ENCODE measurements at places on chromosomes 7 and 10.
A peak's percentile ranks its signal among the peaks of the same experiment; 100 is the strongest.

- DNase-seq, result no peak
Observed at GRCh38 chr7:131021902-131022301, 287.9 kb upstream of the KLF14 start.

DNA sequence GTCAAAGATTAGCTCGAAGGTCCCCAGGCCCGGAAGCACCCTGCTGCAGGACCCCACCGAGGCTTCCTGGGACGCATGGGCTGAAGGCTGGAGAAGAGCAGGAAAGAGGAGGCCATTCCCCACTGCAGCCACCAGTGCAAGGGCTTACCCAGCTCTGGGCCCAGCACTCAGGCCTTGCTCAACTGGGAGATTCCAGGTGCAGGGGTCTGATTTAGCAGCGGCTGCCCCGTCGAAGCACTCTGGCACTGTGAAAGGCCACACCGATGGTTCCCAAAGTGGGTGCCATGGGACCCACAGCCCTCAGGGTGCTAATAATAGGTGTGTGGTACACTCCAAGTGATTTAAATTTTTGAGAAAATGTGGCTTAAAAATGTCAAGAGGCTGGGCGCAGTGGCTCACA is 130.9 kb downstream of the OAT start:
- no peak for DNase-seq

DNA sequence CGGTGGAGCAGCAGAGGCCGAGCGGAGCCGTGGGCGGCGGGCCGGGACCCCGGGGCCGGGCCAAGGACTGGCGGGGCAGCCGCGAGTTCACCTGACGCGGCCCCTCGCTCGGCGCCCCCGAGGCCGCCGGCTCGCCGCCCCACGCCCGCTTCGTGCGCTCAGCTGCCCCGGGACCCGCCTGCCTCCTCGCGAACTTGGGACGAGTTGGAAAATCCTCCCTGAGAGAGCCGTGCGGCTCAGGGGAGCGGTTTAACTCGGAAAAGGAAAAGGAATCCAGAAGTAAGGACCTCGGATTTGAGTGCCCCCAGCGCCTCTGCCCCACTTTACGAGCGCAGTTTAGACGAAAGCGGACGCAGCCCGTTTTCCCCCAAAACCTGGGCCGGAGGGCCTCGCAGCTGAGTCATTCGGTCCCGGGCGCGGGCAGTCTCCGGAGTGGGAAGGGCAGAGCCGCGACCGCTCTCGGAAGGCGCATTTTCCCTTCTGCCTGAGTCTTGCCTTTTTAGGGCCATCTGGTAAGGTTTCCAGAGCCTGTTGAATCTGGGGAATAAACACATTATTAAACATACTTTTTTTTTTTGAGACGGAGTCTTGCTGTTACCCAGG is 744 bp downstream of the CREM start:
- peak; percentile 47 for DNase-seq

GRCh38 chr7:80453699-80454340 is 58.0 kb downstream of the GNAT3 start:
- no peak for DNase-seq

- DNase-seq, result no peak
Observed at GRCh38 chr10:132547421-132547861, 9.9 kb downstream of the INPP5A start.

DNA sequence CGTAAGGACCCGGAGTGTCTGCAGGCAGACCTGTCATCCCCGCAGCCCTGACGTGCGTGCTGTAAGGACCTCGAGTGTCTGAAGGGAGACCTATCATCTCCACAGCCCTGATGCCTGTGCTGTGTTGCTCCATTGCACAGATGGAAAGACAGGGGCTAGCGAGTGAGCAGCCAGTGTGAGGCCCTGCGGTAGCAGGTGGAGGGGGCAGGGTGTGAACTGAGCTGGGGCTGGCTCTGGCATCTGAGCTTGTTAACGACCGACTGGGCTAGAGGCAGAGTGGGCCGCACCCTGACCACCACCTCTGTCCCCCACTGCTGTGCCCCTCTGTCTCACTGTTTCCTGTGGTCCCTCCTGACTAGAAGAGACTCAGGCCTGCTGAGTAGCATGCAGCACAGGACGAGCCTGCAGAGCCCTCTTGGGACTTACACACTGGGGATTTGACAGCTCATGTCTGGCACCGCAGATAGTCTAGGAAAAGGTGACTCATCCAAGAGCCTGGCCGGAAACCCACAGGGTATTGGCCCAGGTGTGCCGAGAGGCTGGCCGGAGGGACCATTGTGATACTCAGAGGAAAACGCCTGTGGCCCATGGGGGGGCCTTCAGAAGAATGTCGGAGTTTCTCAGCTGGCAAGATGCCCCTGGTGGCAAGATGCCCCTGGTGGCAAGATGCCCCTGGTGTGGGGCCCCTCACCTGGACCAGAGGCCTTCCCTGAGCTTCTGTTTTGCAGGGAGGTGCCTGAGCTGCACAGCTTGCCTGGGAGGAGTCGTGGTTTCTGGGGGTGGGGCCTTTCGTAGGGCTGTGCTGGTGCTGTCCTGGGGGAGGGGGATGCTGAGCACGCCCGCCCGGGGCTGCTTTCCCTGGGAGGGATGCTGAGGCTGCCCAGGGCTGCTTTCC is 34.3 kb downstream of the INPP5A start:
- peak; percentile 84 for DNase-seq

DNA sequence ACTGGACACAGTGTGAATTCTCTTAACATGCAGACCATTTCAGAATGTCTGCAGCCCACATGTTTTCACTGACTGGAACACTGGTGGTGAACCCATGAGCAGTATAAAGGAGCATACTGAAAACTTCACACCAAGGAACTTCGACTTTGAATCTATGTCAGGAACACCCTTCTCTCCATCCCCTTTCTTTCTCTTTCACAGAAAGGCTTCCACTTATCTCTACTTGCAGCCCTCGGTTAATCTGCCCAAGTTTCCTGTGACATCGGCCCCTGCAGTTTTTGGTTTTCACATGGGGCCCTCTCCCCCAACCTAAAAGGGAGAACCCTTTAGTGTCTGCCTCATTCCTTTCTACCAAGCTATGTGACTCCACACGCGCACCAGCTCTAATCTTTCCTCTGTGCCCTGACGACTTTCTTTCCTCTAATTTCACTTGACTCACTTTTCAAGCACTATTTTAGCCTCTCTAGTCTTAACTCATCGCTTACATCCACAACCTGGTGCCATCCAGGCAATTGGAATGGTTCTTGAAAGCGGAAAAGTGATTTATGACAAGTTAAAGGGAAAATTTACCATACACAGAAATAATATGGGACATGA is 70.1 kb downstream of the RELN start:
- no peak for DNase-seq

GRCh38 chr7:101898106-101898505 is 80.7 kb downstream of the CUX1 start:
- DNase-seq, result no peak

DNA sequence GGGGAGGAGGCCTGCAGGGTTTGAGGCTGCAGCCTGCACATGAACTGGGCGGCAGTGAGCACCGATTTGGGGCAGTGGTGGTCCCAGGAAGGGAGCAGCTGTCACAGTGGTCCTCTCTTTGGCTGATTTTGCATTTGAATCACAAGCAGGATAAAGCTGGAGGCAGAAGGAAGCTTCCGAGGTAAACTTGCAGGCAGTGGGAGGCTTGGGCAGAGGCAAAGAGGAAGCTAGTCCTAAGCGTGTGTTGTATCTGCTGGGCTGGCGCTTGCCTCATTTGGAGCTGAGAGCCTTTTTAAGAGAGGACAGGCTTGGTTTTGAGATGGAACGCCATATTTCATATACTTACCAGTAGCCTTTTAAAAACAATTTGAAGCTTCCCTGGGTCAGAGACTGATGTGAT is 177.2 kb upstream of the PODXL start:
- no peak for DNase-seq

DNA sequence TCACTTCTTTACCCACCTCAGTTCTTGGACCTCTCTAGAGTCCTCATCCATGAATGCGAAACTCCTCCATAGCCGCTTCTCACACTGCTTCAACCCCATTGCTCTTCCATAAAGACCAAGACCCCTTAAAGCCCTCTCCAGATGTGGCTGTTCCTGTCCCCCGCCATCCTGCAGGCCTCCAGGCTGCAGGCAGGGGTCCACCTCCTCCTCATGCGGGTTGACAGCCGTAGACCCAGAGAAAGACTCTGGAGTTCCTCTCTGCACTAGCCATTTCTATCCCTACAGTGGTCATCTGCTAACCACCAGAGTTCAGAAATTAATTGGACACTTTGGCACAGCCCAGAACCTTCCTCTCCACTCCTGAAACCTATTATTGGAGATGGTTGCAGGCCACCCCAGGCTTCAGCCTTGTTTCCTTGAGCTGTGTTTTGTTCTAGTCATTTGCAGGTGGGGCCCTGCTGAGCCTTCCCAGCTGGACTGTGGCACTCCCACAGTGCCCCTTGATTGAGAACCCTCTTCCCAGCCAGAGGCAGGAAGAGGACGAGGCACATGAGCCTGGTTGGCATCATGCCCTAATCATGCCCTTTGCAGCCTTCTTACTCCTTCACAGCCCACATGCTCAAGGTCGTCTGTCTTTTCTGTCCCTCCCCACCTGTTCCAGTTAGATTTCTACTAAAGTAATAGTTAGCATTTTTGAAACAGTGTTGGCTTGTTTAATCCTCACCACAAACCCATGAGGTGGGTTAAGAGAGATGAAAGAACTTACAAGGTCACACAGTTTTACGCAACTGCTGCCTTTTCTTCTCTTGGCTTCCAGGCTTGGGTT is 23.9 kb downstream of the CUL1 start:
- DNase-seq, result no peak

GRCh38 chr7:103729026-103729425 is 260.4 kb downstream of the RELN start:
- DNase-seq, result no peak

DNA sequence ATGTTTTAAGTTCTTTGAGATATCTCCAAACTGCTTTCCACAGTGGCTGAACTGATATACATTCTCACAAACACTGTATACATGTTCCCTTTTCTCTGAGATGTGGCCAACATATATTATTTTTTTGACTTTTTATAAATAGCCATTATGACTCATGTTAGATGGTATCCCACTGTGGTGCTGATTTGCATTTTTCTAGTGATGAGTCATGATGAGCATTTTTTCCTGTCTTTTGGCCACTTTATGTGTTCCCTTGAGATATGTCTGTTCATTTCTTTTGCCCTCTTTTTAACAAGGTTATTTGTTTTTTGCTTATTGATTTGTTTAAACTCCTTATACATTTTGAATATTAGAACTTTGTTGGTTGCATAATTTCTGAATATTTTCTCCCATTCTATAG is 1055.1 kb downstream of the NXPH1 start:
- peak; percentile 77 for DNase-seq

DNA sequence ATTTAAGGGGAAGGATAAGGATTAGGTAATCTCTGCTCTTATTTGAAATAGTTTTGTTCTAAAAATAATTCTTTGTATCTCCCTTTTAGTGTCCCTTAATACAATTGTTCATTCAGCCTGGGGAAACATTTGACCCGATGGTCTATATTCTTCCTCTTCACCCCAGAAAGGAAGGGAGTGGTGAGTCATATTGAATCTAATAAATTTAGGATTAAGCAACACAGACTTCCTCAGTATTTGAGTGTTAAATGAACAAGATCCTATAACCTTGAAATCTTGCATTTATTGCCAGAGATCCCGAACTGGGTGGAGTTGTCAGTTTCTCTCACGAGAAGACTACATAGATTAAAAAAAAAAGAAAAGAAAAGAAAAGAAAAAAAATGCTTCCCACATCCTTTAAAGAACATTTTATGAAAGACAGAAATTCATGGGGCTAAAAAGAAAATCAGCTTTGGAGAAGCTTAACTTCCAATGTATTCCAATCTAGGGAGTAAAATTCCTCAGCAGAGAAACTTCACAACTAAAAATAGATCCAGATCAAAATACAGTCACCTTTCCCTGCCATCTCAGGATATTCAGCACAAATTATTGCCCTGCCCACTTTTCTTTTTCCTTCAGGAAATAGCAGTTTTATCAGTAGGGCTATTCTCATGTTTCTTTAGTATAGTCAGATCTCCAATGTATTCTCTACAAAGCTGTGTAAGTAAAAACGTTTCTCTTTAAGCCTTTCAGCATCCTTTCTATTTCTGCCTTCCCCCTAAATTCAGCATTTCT is 82.2 kb downstream of the SEMA3D start:
- DNase-seq, result no peak

GRCh38 chr7:21463524-21463923 is 35.6 kb downstream of the SP4 start:
- DNase-seq, result no peak

- DNase-seq, result no peak
Observed at GRCh38 chr10:112510384-112510783, 63.4 kb downstream of the VTI1A start.

GRCh38 chr10:72038458-72039001 is 49.8 kb downstream of the SPOCK2 start:
- DNase-seq, result peak; percentile 16

DNA sequence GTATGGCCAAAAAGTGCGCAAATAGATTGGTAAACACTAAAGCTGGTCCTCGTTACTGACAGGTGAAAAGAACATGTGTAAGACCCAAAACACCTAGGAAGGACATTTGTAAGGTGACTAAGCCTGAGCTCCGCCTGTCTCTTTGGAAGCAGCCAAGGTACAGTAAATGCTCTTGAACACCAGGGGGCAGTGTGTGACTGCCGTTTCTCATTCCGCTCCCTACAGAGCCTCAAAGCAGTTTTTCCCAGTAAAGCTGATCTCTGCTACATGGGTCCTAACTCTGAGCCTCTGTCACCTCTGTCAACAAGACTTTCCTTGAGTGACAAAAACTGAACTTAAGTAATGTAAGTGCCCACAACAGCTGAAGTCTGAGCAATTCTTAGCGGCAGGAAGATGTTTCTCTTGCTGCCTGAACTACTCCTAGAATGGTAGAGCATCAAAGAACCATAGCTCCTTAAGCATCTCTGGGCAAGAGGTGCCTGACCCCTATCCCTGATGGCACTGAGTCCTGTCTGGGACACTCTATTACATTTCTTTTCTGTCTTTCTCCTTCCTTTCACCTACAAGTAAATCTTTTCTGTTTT is 238.0 kb upstream of the INHBA start:
- DNase-seq, result peak; percentile 69

DNA sequence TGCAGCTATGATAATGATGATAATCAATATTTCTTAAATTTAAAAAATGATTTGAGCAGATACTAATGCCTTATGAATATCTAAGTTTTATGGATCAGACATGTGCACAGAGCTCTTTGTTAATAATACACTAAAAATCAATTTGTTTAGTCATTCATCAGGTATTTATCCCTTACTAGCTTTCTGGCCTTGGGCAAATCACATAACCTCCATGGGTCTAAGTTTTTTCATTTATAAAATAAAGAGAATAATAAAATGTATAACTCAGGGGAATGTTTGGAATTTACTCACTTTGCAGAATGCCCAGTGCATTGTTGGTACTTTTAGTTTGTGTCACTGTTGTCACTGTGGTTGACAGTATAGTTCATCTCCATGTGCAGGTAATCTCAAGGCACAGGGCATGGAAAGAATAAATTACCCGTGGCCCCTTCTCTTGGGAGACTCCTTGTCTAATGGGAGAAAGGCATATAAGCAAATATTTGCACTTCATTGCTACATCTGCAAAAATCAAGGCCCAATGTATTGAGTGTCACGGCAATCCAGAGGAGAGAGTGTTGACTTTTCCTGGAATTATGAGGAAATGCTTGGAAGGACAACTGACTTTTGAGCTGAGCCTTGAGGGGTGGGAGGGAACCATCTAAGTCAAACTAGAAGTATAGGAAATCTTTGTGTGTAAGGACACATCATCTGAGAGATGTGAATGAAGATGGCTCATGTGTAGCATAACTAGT is 64.7 kb upstream of the CTTNBP2 start:
- no peak for DNase-seq

- no peak for DNase-seq
Observed at GRCh38 chr7:69182596-69183467, 415.4 kb upstream of the AUTS2 start.

GRCh38 chr10:51960494-51960895 is 261.1 kb upstream of the CSTF2T start:
- DNase-seq, result peak; percentile 42
